ENCODE measurements at places on chromosomes 13 and 19.

- DNase-seq = no peak
Measured at GRCh38 chr19:6099599-6099998, 10.7 kb downstream of the RFX2 start.

DNA sequence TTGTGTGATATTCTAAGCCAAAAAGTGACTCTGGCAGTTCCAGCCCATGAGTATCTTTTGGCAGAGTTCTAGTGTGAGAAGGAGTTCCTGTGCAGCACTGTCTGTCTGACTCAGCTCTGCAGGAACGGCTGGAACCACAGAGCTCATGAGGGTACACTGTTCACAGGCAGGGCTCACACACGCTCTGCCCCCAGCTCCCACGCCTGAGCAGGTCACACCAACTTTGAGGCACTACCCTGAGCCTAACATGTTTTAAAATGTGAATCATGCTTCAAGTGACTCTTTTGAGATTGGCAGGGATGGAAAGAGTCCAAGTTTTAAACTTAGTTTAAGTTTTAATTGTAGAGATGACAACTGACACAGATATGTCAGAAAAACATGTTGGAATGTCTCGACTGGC lies 1203.3 kb downstream of the UQCRFS1 start:
- DNase-seq = no peak

DNA sequence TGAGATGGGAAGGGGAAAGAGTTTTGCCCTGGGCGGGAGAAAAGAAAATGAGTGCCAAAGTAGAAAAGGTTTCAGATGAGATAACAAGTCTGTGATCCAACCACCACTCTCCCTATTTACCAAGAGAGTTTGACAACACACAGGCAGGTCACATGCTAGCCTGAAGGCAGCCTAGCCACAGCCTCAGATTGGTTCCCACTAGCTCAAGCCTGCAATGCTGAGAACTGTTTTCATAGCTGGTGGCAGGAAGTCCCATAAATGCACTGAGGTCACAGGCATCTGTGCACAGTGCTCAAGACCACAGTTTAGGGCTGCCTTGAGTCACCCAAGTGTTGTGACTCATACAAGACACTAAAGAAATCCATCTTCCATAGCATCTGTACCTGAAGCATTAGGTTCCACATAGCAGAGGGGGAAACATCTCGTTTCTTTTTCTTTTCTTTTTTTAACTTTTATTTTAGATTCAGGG lies 18.5 kb upstream of the POP4 start:
- peak; percentile 53 for DNase-seq

DNA sequence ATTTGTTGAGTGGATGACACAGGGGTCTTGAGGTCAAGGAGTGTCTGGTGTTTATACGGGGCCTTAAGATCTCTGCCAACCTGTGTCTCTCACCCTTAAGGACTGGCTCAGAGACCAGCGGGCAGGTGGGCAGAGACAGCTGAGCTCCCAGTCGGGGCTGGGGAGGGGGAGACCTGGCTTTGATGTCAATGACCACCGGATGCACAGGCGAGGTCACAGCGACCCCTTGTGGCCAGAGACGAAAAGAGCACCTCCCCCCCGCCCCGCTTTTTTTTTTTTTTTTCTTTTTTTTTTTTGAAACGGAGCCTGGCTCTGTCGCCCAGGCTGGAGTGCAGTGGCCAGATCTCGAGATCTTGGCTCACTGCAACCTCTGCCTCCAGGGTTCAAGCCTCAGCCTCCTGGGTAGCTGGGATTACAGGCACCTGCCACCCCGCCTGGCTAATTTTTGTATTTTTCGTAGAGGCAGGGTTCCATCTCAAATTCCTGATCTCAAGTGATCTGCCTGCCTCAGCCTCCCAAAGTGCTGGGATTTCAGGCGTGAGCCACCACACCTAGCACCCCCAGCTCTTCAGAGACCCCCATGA lies 12.1 kb upstream of the KLK14 start:
- no peak for DNase-seq

DNA sequence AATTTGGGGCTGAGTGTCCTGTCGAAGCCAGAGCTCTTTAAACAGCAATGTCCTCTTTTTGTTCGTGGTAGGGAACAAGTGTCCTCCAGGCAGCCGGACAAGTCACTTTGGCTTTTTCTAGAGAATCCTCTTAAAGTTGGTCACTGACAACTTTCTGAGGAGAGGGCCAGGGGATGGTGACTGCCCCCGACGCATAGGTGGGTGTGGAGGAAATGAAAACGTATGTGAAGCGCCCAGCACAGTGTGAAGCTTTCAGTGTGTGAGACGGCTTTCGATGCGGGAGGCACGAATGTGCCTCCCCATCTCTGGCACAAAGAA lies 45.8 kb upstream of the ZNF536 start:
- no peak for DNase-seq

DNA sequence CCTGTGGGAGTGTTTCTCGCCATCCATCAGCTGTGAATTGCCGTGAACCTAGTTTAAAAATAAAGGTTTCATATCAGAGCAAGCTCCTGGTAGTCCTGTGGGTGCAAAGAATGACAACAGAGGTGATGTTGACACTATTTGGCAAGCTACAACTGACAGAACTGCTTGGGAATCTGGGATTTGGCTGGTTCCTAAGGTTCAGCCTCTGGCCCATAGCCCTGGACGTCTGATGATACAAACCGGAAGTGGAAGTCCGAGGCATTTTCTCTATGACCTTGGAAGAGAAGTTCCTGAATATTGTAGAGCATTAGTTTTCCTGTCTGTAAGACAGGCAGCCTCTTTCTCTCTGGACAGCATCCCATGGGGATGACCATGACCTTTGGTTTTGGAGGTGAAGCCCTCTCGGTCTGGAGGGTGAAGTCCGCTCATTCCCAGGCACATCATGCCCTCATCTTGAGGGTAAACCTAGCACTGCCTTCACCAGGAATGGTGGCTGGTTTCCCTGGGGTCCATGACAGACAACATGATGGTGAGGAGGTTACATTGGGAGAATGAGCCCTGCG lies 29.1 kb downstream of the GATAD2A start:
- peak; percentile 35 for DNase-seq

GRCh38 chr19:518598-519231 lies 11.4 kb downstream of the TPGS1 start:
- no peak for DNase-seq

DNA sequence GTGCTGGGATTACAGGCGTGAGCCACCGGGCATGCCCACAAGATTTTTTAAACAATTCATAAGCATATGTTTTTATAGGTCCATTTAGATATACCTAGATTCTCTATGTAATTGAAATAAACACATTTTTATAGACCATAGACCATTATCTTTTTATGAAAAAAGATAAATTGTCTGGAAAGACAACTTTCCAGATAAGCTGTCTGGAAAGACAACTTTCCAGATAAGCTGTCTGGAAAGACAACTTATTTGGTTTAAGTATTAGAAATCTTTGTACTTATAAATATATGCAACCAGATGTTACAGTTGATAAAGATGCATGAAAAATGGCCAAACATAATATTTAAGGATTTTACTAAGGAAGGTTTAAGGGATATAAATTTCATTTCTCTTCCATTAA lies 538.5 kb downstream of the GPC6 start:
- DNase-seq = no peak

- peak; percentile 33 for DNase-seq
Measured at GRCh38 chr13:48950501-48950875, 25.2 kb upstream of the FNDC3A start.

DNA sequence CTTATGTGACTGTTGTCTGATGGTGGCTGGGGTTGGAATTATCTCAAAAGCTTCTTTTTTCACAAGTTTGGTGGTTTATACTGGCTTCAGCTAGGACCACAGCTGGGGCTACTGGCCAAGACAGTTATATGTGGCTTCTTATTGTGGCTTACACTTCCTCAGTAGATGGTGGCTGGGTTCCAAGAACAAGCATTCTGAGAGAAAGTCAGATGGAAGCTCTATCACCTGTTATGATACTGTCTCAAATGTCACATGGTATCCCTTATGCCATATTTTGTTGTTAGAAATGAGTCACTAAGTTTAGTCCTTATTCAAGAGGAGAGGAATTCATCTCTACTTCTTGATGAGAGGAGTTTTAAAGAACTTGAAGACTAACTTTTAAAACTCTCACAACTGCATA lies 41.6 kb downstream of the NDFIP2 start:
- DNase-seq = no peak

All from foreskin fibroblast (primary cell).